ENCODE measurements at places on chromosomes 2 and 18.

- DNase-seq = no peak
These were observed 414.4 kb upstream of the CDH7 start for GRCh38 chr18:65336411-65336810.

DNA sequence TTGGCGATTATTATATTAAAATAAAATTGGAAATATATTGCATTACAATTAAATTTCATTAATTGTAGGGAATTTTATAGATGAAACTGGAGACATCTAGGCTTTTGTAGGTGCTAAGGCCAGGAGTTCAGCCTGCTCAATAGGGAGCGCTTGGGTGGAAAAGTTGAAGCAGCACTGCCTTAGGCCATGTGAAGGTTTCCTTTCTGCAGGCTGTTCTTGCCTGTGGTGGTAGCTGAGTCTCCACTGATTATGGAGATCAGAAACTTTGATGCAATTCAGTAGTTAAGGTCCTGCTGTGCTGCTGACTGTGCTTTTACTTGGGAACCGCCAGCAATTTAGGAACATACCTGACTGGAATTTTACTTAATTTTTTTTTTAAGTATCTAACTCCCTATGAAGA lies 179.9 kb upstream of the BOD1L2 start:
- no peak for DNase-seq

DNA sequence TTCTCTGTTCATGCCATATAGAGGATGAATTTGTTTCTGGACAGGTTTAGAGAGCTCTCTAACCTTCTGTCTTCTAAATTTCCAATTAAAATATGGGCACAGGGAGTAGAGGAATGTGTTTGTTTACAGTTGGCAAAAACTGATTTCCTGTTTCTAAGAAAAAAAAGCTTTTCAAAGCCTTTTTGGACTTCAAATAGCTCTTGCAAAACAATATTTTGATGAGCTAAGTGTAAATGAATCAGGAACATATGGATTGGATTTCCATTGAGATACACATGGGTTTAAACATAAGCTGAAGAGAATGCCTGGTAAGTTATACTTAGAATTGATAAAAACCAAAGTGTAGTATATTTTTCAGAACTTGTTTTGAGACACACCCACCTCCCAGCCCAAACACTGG lies 677.5 kb downstream of the NYAP2 start:
- DNase-seq = no peak

GRCh38 chr18:78303519-78304191 lies 676.0 kb upstream of the SALL3 start:
- no peak for DNase-seq

GRCh38 chr2:136005462-136006196 lies 20.2 kb upstream of the DARS1 start:
- DNase-seq = no peak
